ENCODE measurements at places on chromosomes 5 and 9.

GRCh38 chr9:3960661-3961144 lies 339.2 kb downstream of the GLIS3 start:
- no peak for DNase-seq

DNA sequence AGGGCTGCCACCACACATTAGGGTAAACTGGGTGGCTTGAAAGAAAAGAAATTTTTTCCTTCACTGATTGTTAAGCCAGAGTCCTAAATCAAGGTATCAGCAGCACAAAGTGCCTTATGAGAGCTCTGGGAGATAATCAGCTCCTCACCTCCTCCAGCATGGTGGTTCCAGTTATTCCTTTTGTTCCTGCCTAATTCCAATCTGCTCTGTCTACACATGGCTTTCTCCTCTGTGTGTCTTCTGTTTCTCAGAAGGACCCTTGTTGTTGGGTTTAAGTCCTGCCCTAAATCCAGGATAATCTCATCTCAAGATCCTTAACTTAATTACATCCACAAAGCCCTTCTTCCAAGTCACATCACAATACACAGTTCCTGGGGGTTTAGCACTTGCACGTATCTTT lies 1352.0 kb upstream of the CDH9 start:
- DNase-seq: no peak

- no peak for DNase-seq
Measured at GRCh38 chr9:133657120-133657661, 21.0 kb downstream of the DBH start.

- DNase-seq: no peak
Measured at GRCh38 chr5:89735082-89735481, 674.5 kb downstream of the CETN3 start.

- DNase-seq: no peak
Measured at GRCh38 chr9:116549061-116549664, 137.9 kb upstream of the TRIM32 start.

GRCh38 chr5:38462976-38463633 lies 93.3 kb downstream of the LIFR start:
- no peak for DNase-seq

DNA sequence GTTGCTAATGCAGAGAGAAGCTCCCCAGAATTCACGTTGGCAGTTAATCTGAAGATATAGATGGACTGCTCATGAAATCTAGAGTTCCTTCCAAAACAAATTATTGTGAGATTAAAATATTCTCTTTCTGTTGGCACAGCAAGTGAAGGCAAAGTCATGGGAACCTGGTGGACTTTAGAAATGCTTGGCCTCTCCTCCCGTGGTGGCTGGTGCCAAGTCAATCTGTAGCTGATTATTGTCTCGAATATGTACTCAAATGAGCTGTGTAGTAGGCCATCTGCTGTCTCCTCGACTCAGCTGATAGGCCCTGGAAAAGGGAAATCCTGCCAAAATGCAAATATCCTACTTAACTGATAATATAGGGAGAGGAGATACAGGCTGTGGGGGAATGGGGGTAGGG lies 69.3 kb downstream of the DAPK1 start:
- no peak for DNase-seq

GRCh38 chr5:17212191-17212590 lies 5.2 kb upstream of the BASP1 start:
- no peak for DNase-seq

DNA sequence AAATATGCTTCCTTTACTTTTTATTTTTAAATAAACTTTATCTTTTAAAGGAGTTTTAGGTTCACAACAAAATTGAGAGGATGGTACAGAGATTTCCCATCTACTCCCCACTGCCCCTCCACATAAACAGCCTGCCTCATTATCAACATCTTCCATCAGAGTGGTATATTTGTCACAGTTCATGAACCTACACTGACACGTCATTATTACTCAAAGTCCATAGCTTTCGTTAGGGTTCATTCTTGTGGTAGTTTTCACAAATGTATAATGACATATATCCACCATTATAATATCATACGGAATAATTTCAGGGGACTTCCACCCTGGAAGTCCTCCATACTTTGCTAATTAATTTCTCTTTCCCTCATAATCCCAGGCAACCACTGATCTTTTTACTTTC lies 204.9 kb downstream of the SMARCA2 start:
- no peak for DNase-seq

DNA sequence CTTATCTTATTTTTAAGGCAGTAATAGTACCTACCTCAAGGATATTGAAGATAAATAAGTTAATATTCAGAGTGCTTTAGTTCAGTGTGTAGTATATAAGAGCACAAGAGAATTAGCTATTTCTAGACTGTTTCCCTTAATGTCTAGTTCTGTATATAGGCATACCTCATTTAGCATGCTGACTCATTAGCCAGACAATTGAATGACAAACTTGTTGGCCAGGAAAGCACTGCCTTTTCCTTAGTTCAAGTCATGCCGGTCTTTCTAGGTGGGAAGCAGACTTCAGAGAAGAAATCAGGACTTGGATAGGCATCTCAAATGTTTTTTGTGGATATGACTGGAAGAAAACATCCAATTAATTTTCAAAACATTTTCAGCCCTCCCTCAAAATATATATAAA lies 3.2 kb upstream of the FBXO4 start:
- no peak for DNase-seq

- no peak for DNase-seq
Measured at GRCh38 chr5:111252799-111253545, 28.8 kb downstream of the CAMK4 start.

DNA sequence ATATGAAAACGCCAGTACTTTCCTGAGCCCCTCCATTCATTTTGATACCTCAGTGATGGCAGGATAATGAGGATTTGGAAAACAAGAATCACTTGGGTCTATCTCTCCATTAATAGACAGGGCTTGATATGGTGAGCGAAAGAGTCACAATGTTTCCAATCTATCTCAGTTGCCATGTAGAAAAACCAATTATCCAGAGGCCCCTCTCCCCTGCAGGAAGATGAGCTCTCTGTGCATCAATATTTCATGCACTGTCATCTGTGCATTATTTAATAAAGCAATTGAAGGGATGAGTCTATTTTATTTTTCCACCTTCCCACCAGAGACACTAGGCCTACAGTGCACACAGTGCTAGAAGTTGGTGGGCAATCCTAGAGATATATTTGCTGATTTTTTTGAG lies 326.9 kb downstream of the SPOCK1 start:
- no peak for DNase-seq

DNA sequence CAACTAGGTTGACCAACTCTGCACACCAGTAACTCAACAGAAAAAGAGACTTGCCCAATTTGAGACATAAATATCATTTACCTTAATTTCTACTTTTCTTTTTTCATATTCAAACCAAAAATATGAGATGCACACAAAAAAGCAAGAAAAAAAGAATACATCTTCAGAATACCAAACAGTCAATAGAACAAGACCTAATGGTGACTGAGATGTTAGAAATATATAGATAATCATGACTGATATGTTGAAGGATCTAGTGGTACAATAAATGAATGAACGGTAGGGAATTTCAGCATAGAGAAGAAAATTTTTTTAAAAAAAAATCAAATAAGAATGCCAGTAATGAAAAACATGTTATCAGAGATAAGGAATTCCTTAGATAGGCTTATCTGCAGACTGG lies 29.1 kb upstream of the ATG10 start:
- DNase-seq: no peak

- no peak for DNase-seq
Measured at GRCh38 chr5:35484241-35484640, 133.4 kb upstream of the SPEF2 start.

- no peak for DNase-seq
Measured at GRCh38 chr5:163596608-163597315, 91.3 kb downstream of the MAT2B start.

- DNase-seq: no peak
Measured at GRCh38 chr5:12017007-12017406, 112.8 kb upstream of the CTNND2 start.

DNA sequence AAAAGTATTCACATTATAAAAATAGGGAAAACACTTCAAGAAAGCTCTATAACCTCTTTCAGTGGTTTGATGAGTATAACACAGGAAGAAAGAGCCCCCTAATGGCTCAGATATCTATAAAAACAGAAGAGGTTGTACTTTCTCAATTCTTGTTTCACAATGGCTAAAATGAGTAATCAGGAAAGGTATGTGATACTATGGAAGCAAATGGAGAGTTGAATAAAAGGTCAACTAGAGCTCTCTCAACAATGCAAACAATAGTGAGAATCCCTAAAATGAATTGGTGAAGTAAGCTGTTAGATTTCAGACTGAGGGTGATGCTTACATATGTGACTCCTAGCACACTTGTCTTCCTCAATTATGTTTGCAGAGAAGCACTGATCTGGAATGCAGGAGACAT lies 584.6 kb upstream of the CDH18 start:
- no peak for DNase-seq

GRCh38 chr5:138936225-138936967 lies 61.3 kb upstream of the LRRTM2 start:
- DNase-seq: no peak

DNA sequence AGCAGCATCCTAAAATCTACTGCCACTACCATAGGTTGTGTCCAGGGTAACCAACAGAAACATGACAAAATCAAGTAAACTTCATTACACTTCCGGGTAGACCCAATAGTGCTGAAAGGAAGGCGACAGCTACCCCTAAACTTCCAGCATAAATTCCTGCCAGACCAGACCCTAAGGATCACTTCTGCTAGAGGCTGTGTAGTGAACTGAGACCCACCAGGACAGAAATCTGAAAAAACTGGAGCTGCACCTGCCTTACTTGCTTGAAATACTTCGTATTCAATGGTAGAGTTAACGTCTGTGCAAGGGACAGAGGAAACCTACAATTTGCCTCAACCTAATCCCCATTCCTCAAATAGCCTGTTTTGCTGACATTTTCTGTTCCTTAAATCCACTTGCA lies 1.0 kb upstream of the SECISBP2 start:
- DNase-seq: no peak

GRCh38 chr5:54756796-54757402 lies 228.5 kb downstream of the ESM1 start:
- no peak for DNase-seq

DNA sequence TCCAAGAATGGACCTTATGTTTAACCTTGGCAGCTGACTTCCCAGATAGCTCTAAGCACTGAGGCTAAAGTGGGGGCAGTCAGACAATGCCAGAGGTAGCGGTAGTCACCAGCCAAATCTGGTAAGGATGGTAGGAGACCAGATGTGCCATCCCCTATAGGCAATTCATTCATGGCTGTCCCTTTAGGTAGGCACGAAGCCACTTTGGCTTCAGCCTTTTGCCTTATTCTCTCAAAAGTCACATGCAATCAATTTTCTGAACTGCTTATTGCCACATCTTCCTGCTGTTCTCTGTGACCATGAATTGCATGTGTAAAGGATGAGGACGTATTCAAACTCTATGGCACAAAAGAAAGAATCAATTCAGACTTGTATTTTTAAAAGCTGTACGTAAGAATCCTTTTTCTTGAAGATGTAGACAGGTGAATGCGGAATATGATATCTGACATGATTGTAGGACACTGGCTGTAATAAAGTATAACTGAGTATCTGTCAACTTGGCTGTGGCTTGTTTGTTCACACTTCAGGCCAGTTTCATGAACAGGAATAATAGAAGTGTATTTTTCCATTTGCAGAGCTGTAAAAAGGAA lies 611.7 kb downstream of the NR2F1-AS1 start:
- DNase-seq: no peak

DNA sequence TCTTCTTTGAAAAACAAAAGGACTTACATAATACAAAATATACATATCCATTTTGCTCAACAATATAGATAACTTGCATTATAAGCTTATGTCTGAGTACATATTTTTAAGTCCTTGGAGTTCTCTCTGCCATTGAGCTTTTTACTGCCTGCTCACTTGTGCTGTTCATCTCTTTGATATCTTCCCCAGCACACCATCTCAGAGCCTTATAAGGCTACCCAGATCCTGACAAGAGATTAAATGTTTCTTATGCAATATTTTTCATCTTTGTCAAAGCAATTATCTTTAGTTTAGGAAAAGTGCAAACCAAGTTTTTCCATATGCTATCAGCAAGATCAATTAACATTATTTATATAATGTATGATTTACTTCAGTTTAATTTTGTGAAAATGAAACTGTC lies 60.7 kb upstream of the ITGA1 start:
- DNase-seq: no peak
